NCI-H526 treated with DMSO at 0.1 percent for 48 hours (cell line): ENCODE measurements at places on chromosomes 1 and 21.

DNA sequence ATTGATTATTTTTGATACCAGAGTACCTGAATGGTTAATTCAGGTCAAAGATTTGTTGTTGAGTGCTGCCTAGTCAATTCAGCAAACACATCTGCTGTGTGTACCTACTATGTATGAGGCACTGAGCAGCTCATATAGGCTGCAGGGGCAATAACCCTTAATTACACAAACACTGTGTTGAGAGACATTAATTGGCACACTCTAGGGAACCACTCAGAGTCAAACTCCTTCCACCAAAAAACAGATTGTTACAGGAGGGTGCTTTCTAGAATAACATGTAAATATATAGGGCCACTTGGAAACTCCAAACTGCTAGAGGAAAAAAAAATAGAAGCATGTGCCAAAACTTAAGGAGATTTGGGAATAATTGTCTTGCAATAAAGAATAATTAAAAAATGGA is 31.3 kb downstream of the UBE2U start:
- no peak for DNase-seq

GRCh38 chr1:208581209-208581608 is 337.0 kb upstream of the PLXNA2 start:
- DNase-seq: no peak

GRCh38 chr1:4177425-4178150 is 277.5 kb upstream of the C1orf174 start:
- DNase-seq: no peak

GRCh38 chr1:11013160-11013531 is 692 bp downstream of the TARDBP start:
- no peak for DNase-seq

DNA sequence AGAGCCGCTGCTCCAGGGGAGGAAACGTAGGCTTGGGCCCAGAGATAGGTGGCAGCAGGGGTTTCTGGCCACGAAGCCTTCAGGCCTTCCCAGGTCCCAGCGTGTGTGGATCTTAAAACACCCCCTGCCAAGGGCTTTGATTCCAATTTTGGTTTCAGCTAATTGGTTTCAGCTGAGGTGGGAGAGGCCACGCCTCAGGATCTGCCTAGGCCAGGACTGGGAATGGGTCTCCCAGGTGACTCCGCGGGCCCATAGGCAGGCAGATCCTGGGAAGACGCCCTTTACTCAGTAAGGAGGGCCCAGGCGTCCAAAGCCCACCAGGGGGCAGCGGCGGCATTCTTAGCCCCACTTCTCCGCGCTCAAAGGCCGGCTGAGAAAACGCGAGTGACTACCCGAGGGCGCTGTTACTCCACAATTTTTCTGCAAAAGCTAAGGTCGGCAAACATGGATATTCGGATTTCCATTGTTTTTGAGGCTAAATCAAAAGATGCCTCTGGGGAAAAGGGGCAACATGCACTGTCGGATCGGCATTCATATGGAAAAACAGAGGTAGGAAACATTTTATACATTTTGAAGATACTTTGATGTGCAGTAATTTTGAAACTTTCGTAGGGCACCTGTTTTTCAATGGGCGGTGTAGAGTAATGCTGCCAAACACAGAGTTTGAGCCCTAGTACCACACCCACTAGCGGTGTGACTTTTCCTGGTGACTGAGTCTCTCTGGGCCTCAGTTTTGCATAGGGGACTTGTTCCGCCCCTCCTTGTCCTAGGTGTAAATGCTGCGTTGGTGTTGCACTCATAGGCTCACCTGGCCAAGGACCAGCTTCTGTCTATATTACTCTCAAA is 31.8 kb upstream of the BCL10 start:
- DNase-seq: peak; percentile 64

- DNase-seq: no peak
Observed at GRCh38 chr21:31358158-31358557, 14.1 kb upstream of the TIAM1 start.

DNA sequence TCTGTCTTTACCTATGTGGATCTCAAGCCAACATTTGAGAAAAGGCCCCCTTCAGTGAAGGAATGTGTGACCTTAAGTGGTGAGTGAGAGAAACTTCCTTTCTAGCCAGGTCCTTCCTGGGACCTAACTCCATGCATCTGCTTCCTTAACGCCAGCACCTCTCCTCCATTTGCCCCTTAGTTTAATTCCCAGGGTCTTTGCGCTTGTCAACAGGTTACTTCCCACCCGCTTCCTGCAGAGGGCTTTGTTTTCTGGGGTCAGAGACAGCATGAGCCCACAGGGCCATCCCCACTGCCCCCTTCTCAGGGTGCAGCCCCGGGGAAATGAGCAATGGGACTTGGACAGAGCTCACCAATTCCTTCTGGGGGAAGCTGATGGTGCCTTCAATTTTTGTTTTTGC is 54.8 kb downstream of the EVA1C start:
- no peak for DNase-seq

- peak; percentile 31 for DNase-seq
Observed at GRCh38 chr21:14864211-14865021, 200.4 kb downstream of the NRIP1 start.

GRCh38 chr1:101781201-101781831 is 215.4 kb downstream of the OLFM3 start:
- no peak for DNase-seq

GRCh38 chr1:22398656-22399420 is 52.8 kb upstream of the ZBTB40 start:
- DNase-seq: no peak

DNA sequence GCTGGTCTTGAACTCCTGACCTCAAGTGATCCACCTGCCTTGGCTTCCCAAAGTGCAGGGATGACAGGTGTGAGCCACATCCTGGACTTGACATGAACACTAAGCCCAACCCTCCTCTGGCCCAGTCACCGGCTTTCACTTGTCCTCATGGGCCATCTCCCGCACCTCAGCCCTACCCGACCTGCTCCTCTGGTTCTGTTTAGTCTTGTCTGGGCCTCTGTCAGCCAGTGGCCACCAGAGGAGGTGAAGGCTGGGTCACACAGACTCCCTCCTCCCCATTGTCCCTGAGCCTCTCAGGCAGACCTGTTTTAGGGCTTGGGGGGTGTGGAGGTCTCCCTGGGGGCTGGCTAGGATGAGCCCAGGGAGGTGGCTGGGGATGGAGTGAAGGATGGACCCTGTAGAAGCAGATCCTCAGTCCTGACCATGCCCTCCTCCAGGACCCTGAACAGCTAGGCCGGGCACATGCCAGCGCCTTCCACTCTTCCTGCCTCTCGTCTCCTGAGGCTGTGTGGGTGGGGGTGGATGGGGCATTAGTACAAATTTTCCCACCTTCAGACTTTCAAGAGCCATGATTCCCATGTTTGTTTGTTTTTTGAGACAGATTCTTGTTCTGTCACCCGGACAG is 26.1 kb upstream of the UMODL1 start:
- DNase-seq: no peak

- no peak for DNase-seq
Observed at GRCh38 chr1:31433396-31433930, 20.4 kb downstream of the SERINC2 start.

- DNase-seq: no peak
Observed at GRCh38 chr1:159239551-159240220, 35.0 kb downstream of the ACKR1 start.

DNA sequence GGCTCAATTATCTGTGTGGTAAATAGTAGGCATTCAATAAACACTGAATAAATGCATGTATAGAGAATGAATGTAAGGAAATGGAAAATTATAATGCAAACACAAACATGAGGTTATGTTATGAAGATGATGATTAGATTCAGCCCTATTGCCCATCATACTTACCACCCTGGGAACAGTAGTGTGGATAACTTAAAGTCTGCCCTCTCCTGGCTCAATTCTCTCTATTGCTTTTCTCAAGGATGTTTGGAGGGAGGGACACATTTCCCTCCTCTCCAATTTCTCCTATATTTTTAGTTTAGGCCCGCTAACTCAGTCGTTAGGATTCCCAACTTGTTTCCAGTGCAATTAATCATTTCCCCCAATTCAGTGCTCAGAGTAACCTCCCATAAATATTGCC is 101.5 kb upstream of the TNR start:
- no peak for DNase-seq

GRCh38 chr1:156356262-156356874 is 12.6 kb upstream of the RHBG start:
- DNase-seq: no peak

DNA sequence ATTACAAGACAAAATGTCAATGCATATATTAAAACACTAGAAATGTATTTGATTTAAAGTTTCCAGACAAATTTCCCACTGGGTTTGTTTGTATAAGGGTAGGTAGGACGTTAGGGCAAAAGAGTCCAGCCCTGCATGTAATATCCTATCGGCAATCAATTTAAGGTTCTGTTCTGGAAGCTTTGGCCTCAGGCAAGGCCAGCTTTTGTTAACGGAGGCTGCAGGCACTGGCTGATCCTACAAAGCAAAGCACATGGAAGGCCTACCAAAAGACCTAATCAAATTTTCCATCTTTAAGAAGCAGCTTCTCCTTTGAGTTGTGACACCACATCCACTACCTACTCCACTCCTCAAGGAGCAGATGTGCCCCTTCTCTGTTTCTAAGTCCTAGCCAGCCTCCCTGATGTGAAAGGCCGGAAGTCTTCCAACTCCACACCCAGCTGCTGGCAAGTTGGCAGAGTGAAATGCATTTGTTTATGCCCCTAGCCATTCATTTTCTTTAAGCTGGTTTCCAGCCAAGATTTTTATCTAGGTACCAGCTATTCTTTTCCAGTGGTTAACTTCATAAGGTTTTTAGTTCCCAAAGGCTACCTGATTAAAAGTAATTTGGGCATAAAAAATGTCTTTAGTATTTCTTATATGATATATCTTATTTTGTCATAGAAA is 452.6 kb downstream of the PTBP2 start:
- no peak for DNase-seq

- DNase-seq: no peak
Observed at GRCh38 chr1:8438489-8438888, 120.6 kb downstream of the SLC45A1 start.

DNA sequence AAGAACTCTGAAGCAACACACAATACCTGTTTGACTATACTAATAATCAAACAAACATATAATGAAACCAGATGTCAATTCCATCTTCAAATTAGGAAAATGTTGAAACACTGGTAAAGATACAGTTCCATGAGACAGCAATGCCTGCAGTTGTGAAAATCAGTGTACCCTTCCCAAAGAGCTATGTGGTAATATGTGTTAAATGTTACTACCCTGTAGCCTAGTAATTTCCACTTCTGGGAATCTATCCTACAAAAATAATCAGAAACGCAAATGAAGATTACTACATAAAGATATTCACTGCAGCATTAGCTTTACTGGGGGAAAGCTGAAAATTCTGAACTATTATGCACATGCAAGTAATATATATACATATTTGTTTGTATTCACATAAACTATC is 16.9 kb downstream of the GLIS1 start:
- DNase-seq: no peak

DNA sequence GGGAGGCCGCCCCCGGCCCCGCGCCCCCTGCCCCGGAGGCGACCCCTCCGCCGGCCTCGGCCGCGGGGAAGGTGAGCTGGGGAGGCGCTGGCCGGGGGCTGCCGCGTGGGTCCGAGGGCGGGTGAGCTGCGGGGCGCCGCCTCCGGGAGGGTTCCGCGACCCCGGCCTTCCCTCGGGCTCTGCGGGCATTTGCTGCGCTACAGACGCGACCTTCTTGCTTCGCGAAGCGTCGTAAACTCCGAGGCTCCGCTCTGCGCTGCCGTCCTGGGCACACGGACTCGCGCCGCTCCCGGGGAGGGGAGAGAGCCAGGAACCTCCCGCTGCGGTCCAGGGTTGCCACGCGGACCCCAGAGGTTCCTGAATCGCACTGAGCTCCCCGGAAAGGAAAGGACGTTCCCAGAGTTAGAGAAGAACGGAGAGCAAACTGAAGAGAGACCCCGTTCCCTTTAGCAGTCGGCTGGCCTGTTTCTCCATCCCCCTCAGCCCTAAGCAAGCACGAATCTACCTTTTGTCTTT is 345 bp downstream of the SLX9 start:
- no peak for DNase-seq

DNA sequence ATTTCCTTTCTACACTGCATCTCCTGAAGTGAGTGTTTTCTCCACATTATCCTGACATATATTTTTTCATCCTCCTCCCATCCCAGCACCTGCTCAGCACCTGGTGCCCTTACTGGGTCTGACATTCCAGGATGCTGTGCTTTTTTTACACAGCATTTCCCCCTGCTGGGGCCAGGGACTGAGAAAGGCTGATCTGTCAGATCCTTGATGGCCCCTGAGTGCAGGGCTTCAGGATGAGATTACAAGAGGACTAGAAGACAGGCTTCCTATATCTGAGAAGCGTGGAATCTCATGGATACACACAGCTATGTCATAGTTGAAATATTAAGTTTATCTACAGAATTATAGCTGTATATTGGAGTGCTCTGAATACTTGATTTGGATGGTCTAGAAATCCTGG is 24.4 kb downstream of the RCAN1 start:
- DNase-seq: no peak

GRCh38 chr1:208176649-208177048 is 67.5 kb downstream of the PLXNA2 start:
- no peak for DNase-seq

DNA sequence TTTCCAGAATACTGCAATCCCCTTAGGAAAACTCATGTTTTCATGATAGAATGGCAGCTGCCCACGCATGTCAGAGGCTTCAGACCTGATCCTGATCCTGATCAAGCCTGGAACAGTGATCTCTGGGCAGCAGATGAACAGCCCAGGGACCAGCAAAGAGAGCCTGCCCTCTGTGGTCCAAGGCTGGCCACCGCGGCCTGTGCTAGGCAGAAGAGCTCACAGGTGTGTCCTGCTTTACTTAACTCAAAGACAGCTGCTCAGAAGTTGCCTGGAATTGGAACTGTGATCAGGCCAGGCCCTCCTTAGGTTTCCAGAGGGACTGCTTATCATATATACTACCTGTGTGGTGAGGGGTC is 21.2 kb upstream of the BCAR3 start:
- DNase-seq: no peak

DNA sequence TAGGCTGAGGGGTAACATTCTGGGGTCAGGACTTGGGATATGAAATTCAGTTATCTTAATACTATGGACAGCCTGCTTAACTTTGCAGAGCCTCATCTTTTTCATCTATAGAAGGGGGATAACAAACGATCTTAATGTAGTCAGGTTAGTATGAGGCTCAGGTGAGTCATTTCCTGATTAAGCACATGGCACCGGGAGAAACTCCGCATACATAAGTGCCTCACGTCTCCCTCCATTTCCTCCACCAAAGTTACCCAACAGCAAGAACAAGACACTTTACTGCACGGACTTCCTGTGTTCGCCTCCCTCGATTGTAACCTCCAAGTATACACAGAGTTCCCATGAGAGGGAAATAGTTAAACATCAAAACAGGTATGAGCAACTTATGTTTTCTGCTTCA is 112.7 kb upstream of the COA6 start:
- DNase-seq: no peak

DNA sequence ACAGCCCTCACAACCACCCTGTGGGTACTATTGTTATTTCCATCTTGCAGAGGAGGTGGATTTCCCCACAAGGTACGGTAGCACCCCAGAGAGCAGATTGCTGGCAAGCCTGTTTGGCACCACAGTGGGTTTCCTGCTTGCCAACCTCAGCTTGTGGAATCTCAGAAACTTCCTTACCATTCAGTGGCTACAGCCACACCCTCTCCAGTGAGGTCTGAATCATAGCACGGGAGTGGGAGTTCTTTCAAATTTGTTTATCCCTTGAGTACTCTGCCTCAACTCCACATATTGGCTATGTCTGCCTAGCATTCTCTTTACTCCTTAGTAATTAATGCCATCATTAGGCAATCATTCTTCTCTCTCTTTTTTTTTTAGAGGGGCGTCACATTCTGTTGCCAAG is 162.1 kb downstream of the PTPRU start:
- DNase-seq: no peak

GRCh38 chr21:34644825-34645224 is 24.0 kb upstream of the CLIC6 start:
- no peak for DNase-seq
